ENCODE measurements at places on chromosomes 16 and 17.

GRCh38 chr17:83010206-83011200, 68.9 kb upstream of the METRNL start:
- no peak for DNase-seq

DNA sequence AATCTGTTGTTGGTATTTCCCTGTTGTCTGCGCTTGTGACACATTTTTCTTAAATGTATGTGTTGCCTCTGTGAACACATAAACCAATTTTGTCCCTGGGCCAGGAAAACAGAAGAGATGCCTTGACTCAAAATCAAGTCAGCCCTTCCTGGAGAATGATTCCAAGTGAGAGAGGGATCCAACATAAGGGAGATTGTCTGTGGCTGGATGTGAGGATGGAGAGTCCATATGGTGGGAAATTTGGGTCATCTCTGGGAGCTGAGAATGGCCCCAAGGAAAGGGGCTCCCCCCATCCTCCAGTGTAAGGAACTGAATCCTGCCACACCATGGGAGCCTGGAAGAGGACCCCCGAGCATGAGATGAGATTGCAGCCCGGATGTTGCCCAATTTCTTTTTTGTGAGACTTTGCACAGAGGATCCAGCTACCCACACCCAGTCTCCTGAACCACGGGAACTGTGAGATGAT, 13.5 kb downstream of the CRYM start:
- DNase-seq: no peak

GRCh38 chr17:75830164-75831031, 13.8 kb downstream of the UNC13D start:
- no peak for DNase-seq

DNA sequence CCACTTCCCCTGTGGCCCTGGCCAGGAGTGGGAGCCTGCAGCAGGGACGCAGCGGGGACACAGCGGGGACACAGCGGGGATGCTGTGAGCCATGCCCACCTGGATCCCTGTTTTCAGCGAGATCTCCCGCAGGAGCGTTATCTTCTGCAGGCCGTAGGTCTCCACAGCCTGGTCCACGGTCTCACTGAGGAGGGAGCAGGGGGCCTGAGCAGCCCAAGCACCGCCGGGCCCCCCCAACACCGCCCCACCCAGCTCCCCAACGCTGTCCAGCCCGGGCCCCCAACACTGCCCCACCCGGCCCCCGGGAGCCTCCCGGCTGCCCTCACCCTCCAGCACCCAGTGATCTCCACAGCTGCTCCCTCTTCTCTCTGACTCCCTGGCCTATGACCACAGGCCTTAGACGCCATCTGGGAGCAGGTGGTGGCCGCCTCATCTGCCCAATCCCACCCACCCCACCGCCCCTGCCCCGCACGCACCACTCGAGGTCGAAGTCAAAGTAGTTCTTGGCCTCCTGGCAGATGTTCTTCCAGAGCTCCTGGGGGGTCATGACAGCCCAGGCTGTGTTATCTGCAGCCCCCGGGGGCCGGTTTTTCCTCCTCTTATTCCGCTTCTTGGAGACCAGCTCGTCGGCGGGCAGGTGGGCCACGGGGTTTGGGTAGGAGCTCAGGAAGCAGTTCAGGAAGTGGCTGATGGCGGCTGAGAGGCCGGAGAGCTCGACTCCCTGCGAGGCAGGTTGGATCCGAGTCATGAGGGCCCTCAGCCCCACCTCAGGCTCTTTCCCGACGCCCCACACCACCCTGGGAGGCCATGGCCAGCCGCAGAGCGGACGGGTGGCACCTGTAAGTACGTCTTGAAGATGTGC, 17.0 kb downstream of the CLUH start:
- no peak for DNase-seq

- DNase-seq: no peak
These were observed 50.2 kb upstream of the ATF7IP2 start for GRCh38 chr16:10335681-10336080.

DNA sequence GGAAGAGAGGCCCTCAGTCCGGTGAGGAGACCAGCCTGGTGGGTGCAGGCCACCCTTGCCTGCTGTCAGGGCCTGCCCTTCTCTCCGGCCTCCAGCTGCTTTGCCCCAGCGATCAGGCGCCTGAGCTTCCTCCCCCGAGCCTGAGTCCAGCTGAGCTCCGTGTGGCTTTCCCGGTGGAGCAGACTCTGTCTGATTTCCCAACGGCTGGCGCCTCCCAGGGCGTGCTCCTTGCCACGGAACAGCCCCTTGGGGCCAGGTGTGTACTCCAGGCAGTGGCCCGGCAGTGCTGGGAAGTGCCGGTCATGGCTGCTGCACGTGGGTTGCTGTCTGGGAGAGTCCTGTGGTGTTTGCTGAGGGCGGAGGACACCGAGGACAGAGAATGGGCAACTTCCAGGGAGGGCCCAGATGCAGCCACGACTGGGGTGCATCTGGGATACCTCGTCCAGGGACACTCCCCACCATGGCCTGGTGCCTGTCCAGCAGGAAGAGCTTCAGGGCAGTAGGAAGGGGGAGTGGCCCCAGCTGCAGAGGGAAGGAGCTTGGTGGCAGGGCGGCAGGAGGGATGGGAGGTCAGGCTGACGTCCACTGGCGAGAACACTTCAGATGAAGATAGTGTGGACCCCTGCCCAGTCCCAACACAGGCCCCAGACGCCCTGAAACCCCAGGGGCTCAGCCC, 22.5 kb downstream of the METRNL start:
- DNase-seq: no peak

GRCh38 chr17:64531955-64532371, 25.2 kb downstream of the CEP95 start:
- DNase-seq: no peak

- no peak for DNase-seq
These were observed 7.6 kb downstream of the SCPEP1 start for GRCh38 chr17:56985371-56986162.

DNA sequence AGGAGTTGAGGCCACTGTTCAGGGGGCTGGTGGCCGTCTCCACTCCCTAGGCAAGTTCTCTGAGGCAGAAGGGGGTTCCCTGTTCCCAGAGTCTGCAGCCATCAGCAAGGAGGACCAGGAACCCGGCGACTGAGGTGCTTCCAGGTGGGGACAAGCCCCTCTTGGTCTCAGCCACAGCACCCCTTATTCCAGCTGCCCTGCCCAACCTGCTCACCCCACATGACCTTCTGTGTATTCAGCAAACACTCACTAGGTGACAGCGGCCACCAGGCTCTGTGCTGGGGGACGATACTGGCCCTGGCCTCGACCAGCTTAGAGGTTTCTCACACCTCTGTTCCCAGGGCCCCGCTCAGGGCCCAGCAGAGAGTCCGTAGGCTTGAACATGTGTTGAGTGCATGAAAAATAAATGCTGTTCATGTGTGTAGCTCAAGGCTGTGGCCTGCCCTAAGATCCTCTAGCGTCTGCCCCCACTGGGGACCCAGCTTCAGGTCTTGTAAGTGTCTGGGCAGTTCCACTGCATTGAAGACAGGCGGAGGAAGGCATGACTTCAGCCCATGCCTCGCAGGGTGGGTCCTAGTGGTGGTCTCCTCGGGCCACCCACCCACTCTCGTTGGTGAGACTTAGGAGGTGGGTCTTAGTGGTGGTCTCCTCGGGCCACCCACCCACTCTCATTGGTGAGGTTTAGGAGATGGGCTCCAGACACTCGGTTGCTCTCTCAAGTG, 44.2 kb downstream of the NT5M start:
- no peak for DNase-seq

DNA sequence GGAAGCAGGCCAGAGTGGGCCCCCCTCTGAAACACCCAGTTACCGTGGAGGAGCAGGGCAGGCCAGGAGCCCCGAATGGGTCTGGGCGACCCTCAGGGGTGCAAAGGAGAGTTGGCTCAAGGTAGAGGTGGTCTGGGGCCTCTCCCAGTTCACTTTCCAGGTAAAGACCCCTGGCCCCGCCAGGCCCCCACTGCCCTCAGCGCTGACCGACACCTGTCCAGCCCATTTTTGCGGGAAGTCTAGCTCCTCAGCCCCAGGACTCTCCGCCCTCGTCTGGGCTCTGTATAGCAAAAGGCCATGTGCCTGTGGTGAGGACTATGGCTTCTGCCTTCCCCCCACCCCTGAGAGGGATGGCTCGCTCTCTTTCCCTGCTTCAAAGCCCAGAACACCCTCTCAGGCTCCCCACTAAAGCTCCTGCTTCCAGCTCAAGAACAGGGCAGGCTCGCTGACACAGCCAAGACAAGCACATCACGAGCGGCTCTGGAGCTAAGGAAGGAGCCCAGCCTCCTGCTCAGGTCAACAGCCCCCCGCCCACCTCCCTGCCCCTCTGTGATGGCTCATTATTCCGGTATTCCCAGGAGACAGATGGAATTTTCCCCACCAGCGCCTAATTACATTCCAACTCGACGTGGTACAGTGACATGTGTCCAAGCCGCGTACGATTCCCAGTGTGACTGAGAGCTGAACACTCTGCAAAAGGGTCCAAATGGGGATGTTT, 59.4 kb downstream of the RTN4RL1 start:
- DNase-seq: no peak

DNA sequence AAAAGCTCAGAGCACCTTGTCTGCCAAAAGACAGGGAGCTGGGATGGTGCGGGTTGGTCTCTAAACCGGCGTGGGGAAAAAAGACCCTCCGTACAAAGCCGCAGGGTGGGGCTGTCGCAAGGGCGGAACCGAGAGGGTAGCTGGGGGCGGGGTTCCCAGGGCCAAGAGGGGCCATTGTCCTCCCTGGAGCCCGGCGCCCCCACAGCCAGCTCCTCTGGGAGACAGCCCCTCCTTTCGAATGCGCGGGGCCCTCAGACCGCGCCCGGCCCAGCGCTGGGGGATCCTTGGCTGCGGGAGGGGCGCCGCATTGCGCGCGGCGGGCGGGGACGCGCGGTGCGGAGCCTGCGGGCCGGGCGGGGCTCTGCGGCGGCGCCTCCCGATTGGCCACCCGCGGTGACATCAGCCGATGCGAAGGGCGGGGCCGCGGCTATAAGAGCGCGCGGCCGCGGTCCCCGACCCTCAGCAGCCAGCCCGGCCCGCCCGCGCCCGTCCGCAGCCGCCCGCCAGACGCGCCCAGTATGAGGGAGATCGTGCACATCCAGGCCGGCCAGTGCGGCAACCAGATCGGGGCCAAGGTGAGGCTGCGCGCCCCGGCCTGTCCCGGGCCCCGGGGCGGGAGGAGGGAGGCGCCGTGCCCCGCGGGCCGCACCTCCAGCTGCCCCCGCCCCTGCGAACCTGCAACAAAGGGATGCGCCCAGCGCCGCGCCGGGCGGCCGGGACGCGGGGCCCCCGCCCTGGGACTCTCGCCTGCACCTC, at the start of gene TUBB3:
TSS of gene TUBB3 (plus strand) at position 459 of the 756 bp plus-strand sequence. CDS start at position 519, 60 bp downstream.
- no peak for DNase-seq

- no peak for DNase-seq
These were observed 191.6 kb downstream of the CPPED1 start for GRCh38 chr16:12611916-12612597.

- DNase-seq: no peak
These were observed 136.7 kb upstream of the HS3ST2 start for GRCh38 chr16:22677024-22677830.

- DNase-seq: no peak
These were observed 1.7 kb downstream of the IL17C start for GRCh38 chr16:88640039-88640495.

GRCh38 chr16:6751191-6751590, 581.5 kb upstream of the RBFOX1 start:
- no peak for DNase-seq

All from AG04450 (cell line).